ENCODE measurements at places on chromosomes 5 and 9.

GRCh38 chr5:141856037-141856790 lies 22.0 kb downstream of the PCDH1 start:
- DNase-seq, result no peak

DNA sequence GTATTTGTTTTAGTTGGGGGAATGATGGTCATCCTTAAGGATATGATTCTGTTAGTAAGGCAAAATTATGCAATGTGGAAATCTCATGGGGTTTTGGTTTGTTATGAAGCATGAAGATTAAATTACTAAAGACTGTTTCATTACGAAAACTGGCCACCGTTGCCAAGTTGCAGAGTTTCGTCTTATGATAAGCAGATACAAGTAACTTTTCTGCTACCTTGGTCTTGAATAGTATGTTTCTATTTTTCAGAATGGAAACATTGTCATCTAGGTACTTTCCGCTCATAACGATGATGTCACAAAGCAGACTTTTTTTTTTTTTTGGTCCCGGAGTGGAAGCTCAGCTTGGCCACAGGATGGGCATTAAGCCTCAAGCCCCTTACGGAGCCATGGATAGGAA lies 4.2 kb downstream of the CCNI2 start:
- DNase-seq, result no peak

- DNase-seq, result no peak
Observed at GRCh38 chr5:132226516-132227234, 978 bp downstream of the P4HA2 start.

- no peak for DNase-seq
Observed at GRCh38 chr5:83156001-83156400, 78.7 kb downstream of the XRCC4 start.

DNA sequence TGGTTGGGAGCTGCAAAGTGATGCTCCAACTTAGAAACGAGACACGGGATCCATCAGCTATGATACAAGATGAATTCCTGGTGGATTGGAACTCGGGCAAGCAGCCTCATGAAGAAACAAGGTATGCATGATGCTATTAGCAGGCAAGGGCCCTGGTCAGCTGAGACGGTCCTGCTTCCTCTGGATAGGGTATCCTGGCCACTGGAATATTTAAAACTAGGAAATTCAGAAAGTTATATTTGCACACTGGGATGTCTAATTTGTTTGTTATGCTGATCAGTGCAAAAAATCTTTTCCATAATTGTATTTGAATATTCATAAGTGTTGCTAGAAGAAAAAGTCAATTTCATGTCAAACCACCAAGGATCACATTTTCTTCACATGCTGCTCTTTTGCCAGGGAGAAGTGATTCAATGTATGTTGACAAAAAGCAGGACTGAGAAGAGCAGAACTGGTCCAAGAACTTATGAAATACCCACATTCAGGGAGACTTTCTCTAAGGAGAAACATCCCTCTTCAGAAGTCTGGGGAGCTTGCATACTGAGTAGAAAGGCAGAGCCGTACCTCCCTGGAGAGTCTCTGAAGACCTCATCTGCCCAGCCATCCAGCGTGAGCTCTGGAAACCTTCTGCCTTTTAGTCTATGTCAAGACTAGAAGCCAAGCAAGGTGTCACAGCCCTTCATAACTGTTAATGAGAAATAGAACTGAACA lies 6.7 kb upstream of the NXNL2 start:
- no peak for DNase-seq

DNA sequence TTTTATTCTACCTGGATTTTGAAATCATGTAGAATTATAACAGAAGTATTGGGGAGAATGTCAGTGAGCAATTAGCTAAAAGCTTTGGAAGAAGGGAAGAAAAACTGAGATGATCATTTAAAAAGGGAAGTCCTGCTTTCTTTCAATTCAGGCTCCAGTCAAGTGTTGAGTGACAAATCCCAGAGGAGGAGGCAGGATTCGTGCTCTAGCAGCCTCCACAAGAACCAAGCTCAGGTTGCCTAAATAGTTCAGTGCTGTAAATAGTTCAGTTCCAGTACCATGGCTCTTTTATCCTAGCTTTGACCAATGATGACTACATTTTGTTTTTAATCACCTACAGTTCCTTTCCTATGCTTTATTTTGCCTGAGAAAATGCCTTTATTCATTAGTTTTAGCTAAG lies 204.9 kb upstream of the NREP start:
- DNase-seq, result no peak

- no peak for DNase-seq
Observed at GRCh38 chr9:108478431-108479332, 377.1 kb downstream of the ACTL7B start.

- DNase-seq, result no peak
Observed at GRCh38 chr5:37951946-37952721, 112.3 kb upstream of the GDNF start.

DNA sequence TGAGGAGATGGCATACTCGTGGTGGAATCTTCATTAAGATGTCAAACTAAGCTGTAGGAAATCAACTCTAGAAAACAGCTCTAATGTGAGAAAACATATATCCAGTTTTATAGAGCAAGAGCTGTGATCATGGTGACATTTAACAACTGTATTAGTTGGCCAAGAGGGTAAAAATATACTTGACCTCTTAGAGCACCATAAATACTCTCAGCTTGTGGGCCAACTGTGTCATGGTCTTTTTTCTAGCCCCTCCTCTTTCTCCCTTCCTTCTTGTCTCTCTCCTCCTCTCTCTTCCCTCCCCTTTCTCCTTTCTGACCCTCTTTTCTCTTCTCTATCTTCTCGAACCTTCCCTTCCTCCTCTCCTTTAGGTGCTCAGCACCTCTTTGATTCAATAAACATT lies 54.7 kb downstream of the TMC1 start:
- DNase-seq, result no peak

DNA sequence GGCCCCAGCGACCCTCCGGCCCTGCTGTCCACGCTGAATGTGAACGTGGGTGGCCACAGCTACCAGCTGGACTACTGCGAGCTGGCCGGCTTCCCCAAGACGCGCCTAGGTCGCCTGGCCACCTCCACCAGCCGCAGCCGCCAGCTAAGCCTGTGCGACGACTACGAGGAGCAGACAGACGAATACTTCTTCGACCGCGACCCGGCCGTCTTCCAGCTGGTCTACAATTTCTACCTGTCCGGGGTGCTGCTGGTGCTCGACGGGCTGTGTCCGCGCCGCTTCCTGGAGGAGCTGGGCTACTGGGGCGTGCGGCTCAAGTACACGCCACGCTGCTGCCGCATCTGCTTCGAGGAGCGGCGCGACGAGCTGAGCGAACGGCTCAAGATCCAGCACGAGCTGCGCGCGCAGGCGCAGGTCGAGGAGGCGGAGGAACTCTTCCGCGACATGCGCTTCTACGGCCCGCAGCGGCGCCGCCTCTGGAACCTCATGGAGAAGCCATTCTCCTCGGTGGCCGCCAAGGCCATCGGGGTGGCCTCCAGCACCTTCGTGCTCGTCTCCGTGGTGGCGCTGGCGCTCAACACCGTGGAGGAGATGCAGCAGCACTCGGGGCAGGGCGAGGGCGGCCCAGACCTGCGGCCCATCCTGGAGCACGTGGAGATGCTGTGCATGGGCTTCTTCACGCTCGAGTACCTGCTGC lies 839 bp downstream of the KCNV2 start:
- DNase-seq, result no peak

GRCh38 chr5:87246061-87246460 lies 21.6 kb upstream of the RASA1 start:
- DNase-seq, result no peak
